ENCODE measurements at places on chromosomes 2 and 18. TPM values are rescaled to one million over a fixed set of nuclear protein-coding genes. Genes with fewer than 3 reads are reported as not detected.
A peak's percentile ranks its signal among the peaks of the same experiment; 100 is the strongest.

Gene TRIM43
- total RNA-seq, result not detected

DNA sequence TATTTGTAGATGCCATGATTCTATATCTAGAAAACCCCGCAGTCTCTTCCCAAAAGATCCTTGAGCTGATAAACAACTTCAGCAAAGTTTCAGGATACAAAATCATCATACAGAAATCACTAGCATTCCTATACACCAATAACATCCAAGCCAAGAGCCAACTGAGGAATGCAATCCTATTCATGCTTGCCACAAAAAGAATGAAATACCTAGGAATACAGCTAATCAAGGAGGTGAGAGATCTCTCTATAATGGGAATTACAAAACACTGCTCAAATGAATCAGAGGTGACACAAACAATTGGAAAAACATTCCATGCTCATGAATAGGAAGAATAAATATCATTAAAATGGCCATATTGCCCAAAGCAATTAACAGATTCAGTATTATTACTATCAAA is 551.4 kb upstream of the SLC39A10 start:
- no peak for DNase-seq

- no peak for DNase-seq
Measured at GRCh38 chr2:187689372-187689771, 135.1 kb upstream of the TFPI start.

DNA sequence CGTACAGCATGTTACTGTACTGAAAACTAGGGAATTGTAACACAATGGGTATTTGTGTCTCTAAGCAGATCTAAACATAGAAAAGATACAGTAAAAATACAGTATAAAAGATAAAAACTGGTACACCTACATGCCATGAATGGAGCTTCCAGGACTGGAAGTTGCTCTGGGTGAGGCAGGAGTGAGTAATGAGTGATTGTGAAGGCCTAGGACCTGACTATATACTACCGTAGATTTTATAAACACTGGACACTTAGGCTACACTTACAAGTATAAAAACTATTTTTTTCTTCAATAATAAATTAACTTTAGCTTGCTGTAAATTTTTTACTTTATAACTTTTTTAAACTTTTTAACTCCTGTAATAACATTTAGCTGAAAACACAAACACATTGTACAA is 324.4 kb upstream of the TNP1 start:
- DNase-seq, result no peak

Gene RAX
- total RNA-seq, result not detected

DNA sequence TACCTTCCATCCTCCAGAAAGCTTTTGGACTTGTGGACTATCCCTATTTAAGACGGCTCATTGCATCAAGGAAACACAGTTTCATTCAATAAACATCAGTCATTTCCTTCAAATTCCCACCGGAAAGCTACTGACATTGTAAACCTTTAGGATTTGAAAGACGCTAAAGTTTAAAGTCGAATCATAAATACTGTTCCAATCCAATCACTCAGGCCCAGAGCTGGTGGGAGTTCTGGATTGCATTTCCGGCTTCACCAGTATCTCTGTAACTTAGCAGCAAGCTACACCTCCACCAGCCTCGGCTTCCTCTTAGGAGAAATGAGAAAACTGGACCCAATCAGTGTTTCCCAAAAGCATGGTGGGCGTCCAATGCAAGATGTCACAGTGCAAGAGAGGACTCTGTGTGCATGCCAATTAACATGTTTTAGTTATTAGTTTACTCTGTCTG is 1.6 kb downstream of the WDFY1 start:
- DNase-seq, result peak; percentile 66

Gene CHN1
- 2.3 TPM for total RNA-seq

Gene SERPINE2
- 24.8 TPM for total RNA-seq

DNA sequence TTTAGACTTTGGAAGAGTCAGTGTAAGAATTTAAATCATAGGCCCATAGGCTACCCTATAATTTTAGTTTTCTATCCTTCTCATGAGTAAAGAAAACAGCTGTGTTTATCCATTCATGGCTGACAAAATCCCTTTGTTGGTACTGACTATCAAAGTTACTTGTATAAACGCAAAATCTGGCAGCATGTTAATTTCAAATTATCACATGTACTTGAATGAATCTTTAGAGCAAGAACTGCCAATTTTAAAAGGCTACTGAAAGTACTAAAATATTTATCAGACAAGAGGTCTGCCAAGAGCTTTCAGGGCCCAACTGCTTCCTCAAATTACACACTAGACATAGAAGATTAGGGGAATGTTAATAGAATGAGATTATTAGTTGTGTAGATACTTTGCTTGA is 66.6 kb downstream of the MYL12B start:
- DNase-seq, result no peak

- no peak for DNase-seq
Measured at GRCh38 chr18:56021136-56021808, 433.3 kb upstream of the TCF4 start.

- no peak for DNase-seq
Measured at GRCh38 chr2:25497918-25498407, 156.2 kb upstream of the DNMT3A start.

- DNase-seq, result no peak
Measured at GRCh38 chr2:8872821-8873432, 35.5 kb upstream of the KIDINS220 start.

- no peak for DNase-seq
Measured at GRCh38 chr2:126660971-126661370, 5.0 kb downstream of the GYPC start.

Gene ZSWIM2
- total RNA-seq, result not detected

DNA sequence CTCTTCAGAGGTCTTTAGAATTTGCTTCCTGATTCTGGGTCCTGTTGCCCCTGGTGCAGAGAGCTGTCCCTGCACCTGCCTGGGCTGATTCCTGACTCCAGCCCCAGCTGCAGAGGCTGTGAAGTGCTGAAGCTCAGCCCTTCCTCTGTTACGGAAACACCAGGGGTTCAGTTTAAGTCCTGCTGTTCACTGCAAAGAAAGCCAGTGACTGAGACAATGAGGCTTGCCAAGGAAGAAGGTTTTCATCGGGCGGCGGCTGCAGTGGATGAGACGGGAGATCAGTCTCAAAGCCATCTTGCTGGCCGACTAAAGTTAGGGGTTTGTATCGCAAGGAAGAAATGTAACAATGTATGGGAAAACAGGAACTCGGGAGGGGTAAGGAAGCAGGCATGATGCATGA is 142.4 kb upstream of the ZNF236 start:
- no peak for DNase-seq

DNA sequence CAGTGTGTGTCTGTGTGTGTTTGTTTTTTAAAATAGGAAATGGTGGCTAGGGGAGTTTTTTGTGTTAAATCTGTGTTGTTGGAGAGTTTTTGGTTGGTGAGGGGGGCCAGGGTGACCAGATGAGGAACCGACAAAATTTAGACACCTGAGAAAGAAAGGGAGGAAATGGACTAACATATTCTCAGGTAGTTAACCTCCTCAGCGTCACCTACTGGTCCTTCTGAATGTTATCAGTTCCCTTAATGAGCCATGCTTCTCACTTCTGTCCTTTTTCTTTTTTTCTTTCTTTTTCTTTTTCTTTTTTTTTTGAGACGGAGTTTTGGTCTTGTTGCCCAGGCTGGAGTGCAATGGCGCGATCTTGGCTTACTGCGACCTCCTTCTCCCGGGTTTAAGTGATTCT is 107.0 kb downstream of the FMNL2 start:
- DNase-seq, result no peak

- DNase-seq, result no peak
Measured at GRCh38 chr18:33873112-33873511, 295.1 kb downstream of the ASXL3 start.

DNA sequence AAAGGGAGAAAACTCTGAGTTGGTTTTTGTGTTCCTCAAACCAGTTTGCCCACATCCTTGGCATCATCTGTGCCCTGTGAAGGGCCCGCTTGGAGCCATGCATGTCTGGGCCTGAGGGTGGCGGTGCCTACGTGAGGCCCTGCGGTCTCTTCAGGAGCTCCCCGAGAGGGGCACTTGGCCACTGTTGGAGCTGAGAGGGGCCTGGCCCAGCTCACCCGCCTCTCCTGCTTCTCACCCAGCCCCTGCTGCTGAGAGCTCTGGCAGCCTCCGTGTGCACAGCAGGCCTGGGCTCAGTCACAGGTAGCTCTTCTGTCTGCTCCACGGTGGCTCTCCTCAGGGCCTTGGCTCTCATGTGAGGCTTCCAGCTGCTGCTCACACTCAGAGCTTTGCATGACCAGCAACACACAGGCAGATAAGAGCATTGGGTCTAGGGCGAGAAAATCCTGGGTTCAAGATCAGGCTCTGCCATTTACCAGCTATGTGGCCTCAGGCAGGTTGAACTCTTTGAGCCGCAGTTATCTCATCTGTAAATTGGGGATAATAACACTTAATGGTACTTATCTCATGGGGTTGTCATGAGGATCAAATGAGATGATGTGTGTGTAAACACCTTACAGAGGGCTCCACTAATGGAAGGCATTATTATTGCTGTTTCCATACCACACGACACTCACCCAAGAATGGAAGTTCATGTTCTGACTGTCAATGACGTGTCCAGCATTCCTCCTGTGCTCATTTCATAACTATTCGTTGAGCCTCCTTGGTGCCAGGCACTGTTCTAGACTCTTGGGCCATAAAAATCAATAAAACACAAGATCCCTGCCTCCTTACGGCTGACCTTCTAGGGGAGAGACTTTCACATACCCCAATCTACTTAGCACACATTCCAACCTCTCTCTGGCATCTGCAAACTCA is 41.6 kb upstream of the PLB1 start:
- no peak for DNase-seq

Gene TUBA4B
- not detected for total RNA-seq

GRCh38 chr2:79155826-79156476 is 3.6 kb downstream of the REG3A start:
- DNase-seq, result no peak

DNA sequence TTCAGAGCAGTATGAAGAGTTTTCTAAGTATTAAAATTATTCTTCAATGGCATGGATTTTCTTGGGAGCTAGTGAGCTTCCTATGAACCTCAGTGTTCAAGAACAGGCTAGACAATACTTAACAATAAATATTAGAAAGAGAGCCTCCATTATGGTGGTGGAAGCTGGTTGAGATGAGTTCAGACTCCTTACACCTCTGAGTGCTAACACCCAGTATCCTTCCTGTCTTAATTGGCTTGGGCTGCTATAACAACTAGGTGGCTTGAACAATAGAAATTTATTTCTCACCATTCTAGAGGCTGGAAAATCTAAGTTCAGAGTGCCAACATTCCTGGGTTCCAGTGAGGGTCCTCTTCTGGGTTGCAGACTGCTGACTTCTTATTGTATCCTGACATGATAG is 369.4 kb upstream of the HNRNPA3 start:
- no peak for DNase-seq

Gene HRH4
- 0.12 TPM for total RNA-seq

GRCh38 chr2:207251573-207252192 is 85.9 kb upstream of the KLF7 start:
- DNase-seq, result no peak

GRCh38 chr2:68416081-68416675 is 50.9 kb downstream of the FBXO48 start:
- no peak for DNase-seq

- no peak for DNase-seq
Measured at GRCh38 chr2:83142934-83143333, 1316.1 kb downstream of the SUCLG1 start.

GRCh38 chr2:236309669-236310029 is 45.4 kb upstream of the ASB18 start:
- DNase-seq, result no peak

DNA sequence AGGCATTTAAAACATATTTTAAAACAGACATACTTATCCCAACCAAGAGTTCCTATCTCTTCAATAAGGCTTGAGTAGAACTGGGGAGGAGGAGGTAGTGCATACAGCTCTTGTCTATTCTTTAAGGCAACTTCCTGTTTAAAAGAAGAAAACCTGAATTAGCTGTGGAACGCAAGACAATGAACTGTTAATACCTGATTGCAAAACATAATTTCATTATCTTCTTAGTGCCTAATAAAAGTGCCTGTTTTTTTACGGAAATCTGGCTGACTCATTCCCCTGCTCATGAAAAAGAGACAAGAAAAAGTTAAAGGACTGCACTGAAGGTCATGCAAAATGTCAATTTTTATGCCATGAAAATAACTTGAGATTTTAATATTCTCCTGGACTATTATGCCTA is 19.2 kb downstream of the FANCL start:
- DNase-seq, result no peak

DNA sequence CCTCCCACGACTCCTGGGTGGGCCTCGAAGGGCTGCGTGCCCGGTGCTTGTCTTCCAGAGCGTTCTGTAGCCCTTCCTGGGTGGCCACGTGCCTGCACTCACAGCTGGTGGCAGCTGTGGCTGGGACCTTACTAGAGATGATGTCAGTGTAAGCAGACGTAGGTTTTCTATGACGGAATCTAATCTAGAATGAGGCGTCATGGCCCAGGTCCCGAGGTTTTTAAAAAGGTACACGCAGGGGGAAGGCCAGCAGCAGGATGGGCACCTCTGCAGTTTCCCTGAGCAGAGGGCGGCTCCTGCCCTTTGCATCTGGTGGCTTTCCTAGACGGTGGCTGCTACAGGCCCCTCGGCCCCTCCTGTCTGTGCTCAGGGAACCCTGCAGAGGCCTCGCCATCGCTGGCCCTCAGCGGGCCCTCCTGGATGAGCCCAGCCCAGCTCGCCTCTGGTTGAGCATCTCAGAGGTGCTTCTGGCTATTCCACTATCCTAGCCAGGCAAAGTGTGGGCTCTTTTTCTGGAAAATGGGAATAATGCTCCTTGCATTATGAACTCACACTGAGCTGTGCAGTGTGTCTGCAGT is 49.6 kb upstream of the PXDN start:
- peak; percentile 22 for DNase-seq

GRCh38 chr2:2581331-2582159 is 250.5 kb upstream of the MYT1L start:
- DNase-seq, result no peak

GRCh38 chr2:202140522-202141252 is 67.6 kb downstream of the KIAA2012 start:
- DNase-seq, result no peak

Gene LIMS3
- 1.9 TPM for total RNA-seq

DNA sequence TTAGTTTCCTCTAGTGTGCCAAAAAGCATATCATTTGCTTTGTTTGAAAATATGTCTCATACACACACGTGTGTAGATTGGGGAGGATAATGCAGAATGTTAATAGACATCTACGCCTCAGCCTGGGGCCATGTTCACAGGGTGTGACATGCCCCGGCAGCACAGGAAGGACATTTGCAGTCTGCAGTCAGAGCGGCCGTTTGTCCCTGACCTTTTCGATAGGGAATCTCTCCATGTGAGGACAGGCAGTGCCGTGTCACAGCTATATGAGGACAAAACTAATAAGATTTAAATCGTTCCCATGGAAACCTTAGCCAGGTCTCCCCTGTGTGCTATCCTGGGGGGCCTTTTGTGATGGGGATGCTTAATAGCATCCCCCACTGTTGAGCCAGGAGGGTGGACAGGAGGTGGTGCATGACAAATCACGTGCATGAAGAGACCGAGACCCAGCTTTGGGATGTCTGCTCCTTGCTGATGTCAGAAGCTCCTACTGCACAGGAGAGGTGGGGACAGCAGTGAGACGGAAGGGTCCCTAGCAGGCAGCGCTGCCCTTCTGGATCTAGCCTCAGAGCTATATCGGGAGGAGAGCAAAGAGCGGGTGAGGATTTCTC is 100.6 kb downstream of the RNF144A start:
- DNase-seq, result no peak
